Activated naive CD8-positive, alpha-beta T cell treated with anti-CD3 and anti-CD28 coated beads, Interleukin-2, amount 10 ng/mL, durations not matched to agents 7 days and 5 days (primary cell): ENCODE measurements at places on chromosomes 5 and 9.
A peak's percentile ranks its signal among the peaks of the same experiment; 100 is the strongest.

GRCh38 chr9:70450738-70451137, 36.3 kb upstream of the KLF9 start:
- no peak for DNase-seq

DNA sequence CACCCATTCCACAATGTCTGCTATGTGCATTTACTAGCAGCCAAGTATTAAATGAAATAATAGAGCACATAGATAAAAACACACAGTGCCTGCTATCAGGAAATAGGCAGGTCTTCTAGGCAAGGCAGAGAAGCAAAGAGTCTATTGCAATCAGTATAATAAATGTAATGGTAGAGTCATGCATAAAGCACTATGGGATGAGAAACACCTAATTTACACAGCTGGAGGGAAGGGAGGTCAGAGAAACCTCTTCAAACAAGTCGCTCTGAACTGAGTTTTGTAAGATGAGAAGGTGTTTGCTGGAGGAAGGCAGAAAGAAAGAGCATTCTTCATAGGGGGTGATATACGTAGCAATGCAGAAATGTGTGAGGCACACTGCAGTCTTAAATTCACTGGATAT, 341.0 kb upstream of the DMAC1 start:
- DNase-seq: no peak

DNA sequence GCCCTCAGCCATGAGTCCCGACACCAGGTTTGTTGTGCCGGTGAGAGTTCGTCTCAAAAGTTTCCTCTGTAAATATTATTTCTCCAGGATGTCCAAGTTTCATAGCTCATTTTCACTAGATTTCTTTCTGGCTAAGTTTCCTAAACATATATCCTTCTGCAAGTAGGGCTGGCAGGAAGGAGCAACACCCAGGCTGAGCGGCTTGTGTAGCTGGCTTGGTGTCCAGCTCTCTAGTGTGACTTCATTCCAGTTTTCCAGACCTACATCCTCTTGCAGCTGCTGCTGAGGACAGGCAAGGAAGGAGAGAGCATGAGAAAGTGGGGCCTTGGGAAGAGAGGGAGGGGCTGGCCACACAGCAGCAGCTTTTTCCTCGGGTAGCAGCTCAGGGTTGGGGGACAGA, 80.3 kb downstream of the FGF1 start:
- DNase-seq: no peak

DNA sequence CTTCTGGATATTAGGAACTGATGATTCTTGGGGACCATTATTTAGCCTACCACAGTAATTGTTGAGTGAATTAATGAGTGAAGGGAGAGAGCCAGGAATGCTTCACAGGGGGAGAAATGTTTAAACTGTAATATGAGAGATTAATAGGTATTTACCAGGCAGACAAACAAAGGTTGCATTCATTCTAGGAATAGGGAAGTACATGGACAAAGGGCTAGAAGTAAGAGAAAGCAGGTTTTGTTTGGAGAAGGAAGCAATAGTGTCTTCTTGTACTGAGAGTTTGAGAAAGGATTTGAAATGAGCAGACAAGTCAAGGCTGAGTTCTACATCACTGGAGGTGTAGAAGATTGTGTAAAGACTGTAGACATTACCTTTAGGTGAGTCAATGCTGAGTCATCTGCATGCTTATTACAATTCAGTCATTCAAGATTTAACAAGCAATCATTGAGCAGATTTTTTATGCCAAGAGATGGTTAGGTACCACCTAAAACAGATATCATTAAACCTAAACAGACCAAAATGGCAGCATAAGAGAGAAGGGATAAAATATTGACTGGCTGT, 8.0 kb downstream of the TAF1L start:
- DNase-seq: no peak

DNA sequence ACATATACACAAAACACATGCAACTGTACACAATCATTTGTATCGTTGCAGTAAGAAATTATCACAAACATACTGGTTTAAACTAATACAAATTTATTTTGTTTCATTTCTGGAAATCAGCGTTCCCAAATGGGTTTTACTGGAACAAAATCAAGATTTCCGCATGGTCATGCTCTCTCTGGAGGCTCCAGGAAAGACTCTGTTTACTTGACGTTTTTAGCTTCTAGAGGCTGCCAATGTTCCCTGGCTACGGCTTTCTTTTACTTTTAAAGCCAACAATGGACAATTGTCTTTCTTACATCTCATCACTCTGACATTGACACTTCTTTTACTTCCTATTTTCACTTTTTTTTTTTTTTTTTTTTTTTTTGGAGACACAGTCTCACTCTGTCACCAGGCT, 793.1 kb downstream of the CDH9 start:
- DNase-seq: no peak

- DNase-seq: no peak
Measured at GRCh38 chr9:121990600-121991306, 102.4 kb downstream of the TTLL11 start.

GRCh38 chr9:87516222-87516925, 18.7 kb downstream of the DAPK1 start:
- DNase-seq: no peak

DNA sequence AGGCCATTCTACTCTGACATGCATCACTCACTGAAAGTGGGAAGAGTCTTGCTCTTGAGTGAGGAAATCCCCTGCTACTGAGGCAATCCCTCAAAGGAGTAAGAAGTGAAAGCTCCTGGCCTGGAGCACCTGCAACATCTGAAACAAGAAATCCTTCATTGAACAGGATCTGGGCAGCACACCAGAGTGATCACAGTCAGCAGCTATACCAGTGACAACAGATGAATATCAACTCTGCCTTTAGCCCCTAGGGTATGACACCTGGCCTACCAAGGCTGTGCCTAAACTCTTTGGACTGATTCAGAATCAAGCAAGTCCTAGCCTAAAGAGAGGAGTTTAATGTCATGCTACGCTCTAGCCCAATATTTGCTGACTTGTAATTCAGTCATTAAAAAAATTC, 156.2 kb upstream of the CCDC152 start:
- DNase-seq: no peak

DNA sequence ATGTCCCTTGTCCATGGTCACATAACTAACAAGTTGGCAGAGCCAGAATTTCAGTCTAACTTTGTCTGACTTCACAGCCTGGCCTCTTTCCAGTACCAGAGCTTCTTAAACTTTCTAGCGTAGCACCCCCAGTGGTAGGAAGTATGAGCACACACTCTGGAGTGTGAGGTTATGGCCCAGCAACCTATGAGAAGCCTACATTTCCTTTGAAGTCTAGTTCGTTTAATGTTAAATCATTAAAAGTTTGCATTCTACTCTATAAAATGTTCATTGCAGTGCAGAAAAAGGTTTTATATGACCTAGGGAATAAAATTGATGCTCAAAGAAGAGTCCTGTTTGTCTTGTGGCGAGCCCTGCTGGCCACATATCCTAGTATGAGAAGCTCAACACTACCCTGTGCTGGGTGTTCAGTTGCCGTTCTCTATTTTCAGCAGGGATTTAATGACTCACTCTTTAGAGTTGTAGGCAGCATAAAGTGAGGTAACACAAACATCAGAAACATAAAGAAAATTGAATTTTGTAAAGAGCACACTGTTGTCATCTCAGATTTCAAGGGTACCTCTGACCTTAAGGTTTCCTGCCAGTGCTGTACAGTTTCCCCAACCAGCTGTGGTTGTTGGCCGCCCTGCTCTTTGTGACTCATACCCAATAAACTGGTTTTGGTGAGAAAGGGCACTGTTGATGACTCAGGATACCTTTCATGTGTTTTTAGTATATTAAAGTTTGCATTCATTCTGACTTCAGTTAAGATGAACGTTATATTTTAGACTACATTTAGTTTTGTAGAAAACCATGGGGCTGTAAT, 14.3 kb downstream of the MCCC2 start:
- DNase-seq: peak; percentile 65

- no peak for DNase-seq
Measured at GRCh38 chr5:146890731-146891440, 12.3 kb upstream of the PPP2R2B start.

GRCh38 chr9:89428901-89429890, 68.7 kb downstream of the SEMA4D start:
- no peak for DNase-seq

GRCh38 chr5:73496984-73497457, 1.2 kb upstream of the BTF3 start:
- no peak for DNase-seq

- no peak for DNase-seq
Measured at GRCh38 chr5:136063778-136064465, 35.1 kb downstream of the TGFBI start.

GRCh38 chr9:72193478-72193881, 44.2 kb downstream of the GDA start:
- no peak for DNase-seq

DNA sequence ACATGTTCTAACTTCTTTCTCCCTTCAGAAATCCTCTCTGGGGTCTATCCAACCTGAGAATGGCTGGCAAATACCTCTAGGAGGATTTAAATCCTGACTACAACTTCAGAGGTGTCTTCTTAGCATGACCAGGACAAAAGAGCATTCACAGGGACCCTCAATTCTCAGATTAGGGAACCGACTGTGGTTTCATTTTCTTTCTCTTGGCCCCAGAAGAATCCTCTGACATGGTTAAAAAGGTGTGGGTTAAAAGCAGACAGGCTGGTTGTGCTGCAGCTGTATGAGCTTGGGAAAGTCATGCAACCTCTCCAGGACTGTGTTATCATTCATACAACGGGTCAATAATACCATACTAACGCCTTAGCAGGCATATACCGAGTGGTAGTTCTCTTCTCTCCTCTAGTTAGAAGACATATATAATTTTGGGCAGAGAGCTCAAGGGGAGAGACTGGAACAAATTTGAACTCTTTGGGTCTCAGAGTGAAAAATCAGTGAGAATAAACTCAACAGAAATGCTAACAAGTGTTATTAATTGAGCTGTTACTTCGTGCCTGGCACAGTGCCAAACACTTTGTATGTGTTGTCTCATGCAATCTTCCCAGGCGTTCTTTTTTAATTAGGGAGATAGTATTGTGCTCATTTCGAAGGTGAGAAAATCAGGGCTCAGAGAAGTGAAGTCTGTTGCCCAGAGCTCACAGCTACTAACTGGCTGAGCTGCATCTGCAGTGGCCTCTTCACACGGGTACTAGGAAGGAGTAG, 35.2 kb downstream of the INSYN2B start:
- DNase-seq: no peak

- DNase-seq: no peak
Measured at GRCh38 chr9:20226345-20226744, 396.0 kb downstream of the MLLT3 start.

DNA sequence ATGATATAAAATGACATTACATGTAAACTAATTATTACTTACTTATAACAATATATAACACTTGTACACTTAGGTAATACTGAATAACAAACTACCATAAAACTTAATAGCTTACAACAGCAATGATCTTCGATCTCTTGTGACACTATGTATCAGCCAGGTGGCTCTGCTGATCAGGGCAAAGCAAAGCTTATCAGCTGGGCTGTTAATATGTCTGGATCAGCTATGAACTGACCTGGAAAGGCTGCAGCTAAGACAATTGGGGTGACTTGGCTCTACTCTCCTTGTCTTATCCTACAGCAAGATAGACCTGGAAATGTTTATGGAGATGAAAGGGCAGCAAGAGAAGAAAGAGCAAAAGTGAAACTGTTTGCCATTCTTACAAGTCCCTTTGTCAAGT, 511.3 kb downstream of the TLR4 start:
- DNase-seq: no peak

GRCh38 chr9:92954049-92954861, 6.9 kb downstream of the FGD3 start:
- DNase-seq: peak; percentile 65

DNA sequence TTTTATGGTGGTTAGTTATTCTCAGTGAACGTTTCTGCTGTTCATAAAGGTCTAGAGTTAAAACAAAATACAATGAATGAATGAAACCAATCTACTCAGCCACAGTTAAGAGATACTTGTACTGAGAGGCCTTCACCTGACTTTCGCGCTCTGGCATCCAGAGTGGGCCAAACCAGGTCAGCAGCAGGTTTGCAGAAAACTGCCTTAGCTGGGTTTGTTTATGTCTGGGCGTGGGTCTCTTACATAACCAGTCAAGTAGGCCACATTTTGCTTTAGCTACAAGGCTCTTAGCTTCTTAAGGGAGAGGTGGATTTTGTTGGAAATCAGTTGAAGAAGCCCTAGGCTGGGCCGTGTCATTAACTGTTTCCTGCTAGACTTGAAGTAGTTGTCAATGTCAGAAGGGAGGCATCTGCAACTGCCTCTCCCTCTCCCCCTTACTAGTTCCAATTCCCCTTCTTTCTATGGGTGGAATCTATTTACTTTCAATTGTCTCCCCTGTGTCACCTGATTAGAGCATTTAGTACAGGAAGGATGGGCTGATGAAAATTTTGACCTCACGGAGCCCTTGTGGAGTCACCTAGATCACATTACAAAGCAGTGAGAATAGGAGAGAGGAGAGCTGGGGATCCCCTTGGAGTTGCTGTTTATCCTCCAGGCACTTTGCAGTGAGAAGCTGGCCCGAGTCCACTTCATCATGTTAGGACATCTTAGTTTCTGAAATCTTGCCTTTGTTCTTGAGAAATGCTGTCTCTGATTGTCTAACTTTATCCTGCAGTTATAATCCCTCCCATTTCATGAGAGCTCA, 200.5 kb downstream of the ARHGEF28 start:
- no peak for DNase-seq

GRCh38 chr9:90508940-90509339, 133.7 kb downstream of the DIRAS2 start:
- no peak for DNase-seq

GRCh38 chr5:77029376-77029885, 773 bp upstream of the AGGF1 start:
- DNase-seq: no peak

GRCh38 chr5:110441035-110441434, 285.4 kb downstream of the TMEM232 start:
- no peak for DNase-seq

- no peak for DNase-seq
Measured at GRCh38 chr5:154562244-154562880, 84.3 kb upstream of the HAND1 start.

DNA sequence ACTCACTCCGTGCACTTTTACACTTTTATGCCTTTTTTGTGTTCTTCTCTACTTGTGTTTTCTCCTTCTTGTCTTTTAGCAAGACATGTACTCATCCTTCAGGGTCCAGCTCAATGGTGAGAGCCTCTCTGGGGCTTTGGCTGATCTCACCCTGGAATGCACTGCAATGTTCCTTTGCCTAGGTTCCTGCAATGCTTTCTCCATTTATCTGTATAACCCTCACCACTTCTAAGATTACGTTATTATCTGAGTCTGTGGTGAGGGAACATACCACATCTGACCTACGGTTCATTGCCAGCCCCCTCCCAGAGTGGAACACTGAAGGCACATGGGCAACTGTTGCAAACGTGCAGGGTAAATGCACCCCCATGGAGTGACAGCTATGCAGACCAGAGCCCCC, 47.3 kb downstream of the KCNIP1 start:
- DNase-seq: no peak

GRCh38 chr5:42668254-42668653, 88.4 kb upstream of the CCDC152 start:
- no peak for DNase-seq

DNA sequence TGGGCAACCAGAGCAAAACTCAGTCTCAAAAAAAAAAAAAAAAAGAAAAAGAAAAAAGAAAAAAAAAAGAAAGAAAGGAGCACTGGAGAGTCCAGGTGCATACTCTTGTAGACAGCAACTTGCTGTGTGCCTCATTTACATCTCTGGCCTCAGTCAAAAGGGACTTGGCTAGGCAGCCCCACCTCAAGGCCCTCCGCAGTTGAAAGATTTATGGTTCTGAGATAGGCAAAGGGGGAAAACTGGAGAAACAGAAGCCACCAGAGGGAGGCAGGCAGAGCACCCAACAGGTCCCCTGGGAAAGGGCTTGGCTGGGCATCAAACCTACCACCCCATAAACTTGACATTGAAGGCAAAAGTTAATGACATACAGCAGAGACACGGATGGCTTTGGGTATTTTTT, 6.1 kb downstream of the ORM2 start:
- no peak for DNase-seq

- DNase-seq: no peak
Measured at GRCh38 chr5:82749461-82749820, 327.8 kb downstream of the TMEM167A start.
